NK-92 treated with Interleukin-12 subunit alpha and Interleukin-12 subunit beta, amount 100 ng/mL, for 24 hours (cell line): ENCODE measurements at places on chromosomes 13 and 19.

- no peak for DNase-seq
These were observed 366.9 kb downstream of the KLF12 start for GRCh38 chr13:73767191-73767741.

DNA sequence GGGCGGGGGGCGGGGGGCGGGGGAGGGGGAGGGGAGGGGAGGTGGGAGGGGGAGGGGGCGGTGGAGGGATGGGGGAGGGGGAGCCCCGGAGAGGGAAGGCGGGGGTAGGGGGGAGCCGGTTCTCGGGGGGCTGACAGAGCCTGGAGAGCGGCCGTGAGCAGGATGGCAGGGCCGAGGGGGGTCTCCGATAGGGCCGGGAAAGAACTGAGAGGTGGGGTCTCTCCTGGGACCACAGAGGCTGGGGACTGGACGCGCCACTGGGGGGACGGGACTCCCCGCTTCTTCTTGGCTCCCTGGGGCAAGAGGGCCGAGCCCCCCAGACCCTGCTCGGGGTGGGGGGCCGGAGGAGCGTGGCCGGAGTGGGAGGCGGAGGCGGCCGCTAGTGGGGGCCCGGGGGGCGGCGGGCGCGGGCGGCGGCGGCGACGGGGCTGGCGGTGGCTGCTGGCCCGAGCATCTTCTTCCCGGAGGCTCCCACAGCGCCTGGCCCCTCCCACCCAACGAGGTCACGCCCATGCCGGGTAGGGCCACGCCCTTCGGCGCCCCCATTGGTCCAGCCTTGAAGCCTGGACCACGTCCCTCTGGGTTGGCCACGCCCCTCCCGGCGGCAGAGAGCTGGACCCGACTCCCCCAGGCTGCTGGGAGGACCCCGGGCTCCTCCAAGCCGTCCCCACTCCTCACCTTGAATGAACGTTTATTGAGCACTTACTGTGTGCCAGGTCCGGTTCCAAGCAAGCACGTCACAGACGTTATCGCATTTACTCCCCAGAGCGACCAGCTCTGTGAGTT is at the start of gene NOVA2:
Gene NOVA2 (minus strand): TSS at position 313 of the 786 bp plus-strand sequence. CDS start 514 bp downstream, outside the sequence.
- DNase-seq = no peak

DNA sequence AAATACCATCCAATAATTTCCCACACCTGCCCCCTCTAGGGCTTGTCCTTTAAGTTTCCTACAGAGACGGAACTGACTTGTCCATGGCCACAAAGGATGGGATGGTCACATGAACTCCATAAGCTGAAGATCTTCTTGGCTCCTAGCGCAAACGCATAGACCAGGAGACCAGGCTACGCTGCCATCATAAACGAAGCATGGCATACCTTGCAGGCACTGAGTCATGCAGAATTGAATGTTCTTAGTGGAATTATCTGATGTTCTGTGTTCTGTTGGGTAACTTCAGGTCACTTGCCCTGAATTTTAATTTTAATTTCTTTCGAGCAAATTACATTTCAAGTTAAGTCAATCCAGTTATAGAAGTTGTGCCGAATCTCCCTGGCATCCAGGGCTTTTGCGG is 96.4 kb upstream of the STARD13 start:
- DNase-seq = no peak

DNA sequence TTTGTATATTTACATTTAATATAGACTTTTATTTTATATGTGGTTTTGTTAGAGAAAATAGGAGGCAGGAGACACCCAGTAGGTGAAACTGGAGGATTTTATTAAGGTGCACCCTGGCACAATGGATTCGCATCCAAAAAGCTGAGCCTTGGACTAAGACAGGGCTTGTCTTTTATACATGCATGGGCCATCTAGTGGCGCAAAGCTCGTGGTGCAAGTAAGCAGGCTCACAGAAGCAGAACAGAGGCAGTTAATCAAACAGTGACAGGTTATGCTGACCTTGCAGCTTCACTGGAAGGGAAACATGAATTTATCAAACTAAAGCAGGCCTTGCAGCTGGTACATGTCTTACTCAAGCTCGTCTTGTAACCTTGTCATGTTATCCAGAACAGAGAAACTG is 58.8 kb upstream of the ZNF681 start:
- DNase-seq = no peak

- DNase-seq = no peak
These were observed 1594.9 kb downstream of the UQCRFS1 start for GRCh38 chr19:27618006-27618405.

DNA sequence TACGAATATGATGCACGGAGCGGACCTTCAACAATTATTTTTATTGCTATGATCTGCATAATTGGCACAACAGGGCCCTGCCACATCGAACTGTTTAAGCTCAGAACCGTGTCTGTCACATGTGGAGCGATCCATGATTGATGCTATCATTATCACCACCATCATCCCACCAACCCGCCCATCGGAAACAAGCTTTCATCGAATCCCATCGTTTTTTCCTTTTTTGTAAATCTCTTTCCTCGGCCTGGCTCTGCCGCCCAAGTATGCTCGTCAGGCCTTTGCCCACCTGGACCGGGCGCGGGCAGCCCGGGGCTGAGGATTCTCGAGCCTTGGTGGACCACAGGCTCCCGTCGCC is 533 bp upstream of the DCAF15 start:
- no peak for DNase-seq

- DNase-seq = no peak
These were observed 870.3 kb upstream of the MIR17HG start for GRCh38 chr13:90477216-90477615.

DNA sequence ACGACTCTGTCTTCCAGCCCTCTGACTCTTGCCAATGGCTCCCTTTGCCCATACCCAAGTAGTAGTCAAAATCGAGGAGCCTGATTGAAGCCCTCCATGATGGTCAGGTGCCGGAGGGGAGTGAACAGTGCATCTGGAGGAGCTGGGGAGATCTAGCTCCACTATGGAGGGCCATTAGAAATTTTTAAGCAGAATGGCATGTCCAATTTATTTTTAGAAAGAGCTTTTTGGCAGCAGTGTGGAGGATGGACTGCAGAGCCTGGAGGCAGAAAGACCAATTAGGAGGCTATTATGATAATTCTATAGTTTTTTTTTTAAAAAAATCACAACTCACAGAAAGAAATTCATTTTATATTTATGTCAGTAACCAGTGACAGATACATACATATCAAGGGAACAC is 92.7 kb upstream of the SLC7A1 start:
- DNase-seq = no peak

- DNase-seq = no peak
These were observed 731.5 kb downstream of the SLITRK1 start for GRCh38 chr13:83150616-83151307.

- DNase-seq = no peak
These were observed 3.0 kb upstream of the CEACAM1 start for GRCh38 chr19:42531313-42531712.

- no peak for DNase-seq
These were observed 60.8 kb downstream of the SOX1 start for GRCh38 chr13:112127564-112128330.

DNA sequence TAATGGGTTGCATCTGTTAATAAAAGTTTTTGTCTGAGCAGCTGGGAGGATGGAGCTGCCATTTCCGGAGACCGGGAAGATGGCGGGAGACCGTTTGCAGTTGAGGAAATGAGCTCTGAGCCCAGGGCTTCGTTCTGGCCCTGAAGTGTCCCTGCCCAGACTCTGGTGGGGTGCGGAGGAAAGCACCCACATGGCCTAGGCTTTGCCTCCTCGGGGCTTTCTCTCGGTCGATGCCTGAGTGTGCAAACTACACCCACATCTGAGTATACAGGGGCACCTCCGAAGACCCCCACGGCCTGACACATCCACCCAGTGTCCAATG is 15.6 kb upstream of the NANOS3 start:
- no peak for DNase-seq

DNA sequence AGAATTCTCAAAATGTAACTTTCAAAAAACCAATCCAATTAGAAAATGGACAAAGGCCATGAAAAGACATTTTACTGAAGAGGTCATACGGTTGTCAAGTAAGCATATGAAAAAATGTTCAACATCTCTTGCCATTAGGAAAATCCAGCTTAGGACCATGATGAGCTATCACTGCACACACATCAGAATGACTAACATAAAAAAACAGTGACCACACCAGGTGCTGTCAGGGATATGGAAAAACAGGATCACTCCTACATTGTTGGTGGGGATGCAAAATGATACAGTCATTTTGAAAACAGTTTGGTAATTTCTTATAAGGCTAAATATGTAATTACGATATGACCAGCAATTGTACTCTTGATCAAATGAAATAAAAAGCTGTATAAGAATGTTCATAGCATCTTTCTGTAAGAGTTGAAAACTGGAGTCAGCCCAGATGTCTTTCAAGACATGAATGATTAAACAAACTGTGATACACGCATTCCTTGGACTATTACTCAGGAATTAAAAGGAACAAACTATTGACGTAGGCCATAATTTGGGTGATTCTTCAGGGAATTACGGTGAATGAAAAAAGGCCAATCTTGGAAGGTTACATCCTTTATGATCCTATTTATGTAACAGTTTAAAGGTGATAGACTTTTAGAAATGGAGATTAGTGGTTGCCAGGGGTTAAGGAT is 26.9 kb upstream of the RCBTB2 start:
- no peak for DNase-seq

- DNase-seq = no peak
These were observed 518.3 kb downstream of the GPC6 start for GRCh38 chr13:93744886-93745285.

GRCh38 chr19:51549533-51550324 is 18.3 kb upstream of the SIGLEC6 start:
- peak; percentile 58 for DNase-seq

- no peak for DNase-seq
These were observed 981.5 kb downstream of the DIAPH3 start for GRCh38 chr13:59182241-59182640.

- no peak for DNase-seq
These were observed 254.3 kb upstream of the PRR20A start for GRCh38 chr13:56886398-56886797.

DNA sequence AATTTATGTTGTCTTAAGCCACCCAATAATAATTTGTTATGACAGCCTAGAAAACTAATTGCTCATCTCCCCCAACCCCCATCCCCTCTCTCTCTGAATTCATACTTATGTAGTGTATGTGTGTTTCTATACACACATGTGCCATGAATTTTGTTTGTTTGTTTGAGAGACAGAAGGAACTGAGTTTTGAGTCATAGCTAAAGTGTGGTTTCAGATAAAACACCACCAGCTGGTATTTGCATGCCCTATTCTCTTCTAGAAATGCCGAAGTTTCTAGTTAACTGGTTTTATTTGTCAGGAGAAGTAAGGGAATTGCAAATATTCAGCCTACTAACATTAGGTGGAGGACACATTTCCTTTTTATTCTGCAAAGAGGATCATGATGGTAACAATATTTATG is 17.4 kb upstream of the LILRA2 start:
- no peak for DNase-seq

DNA sequence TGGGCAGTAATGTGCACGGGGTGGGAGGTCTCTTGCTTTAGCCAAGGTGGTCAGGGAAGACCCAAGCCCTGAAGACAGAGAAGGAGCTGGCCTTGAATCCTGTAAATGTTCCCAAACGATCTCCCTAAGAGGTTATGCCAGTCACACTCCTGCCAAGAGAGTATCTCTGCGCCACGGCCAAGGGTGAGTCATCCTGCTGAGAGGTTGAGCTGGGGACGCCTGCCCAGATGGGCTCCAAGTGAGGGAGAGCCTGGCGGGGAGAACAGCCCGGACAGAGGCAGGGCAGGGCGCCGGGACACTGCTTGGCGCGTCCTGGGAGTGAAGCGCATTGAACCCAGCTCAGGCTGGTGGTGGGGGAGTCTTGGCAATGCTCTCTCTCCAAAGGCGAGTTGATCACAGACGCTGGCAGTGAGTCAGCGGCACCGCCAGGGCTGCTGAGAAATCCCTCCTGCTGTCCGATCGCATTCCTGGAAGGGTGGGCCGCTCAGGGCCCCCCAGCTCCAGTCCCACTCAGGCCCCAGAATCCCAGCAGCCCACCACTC is 16.4 kb downstream of the SULT2B1 start:
- no peak for DNase-seq

DNA sequence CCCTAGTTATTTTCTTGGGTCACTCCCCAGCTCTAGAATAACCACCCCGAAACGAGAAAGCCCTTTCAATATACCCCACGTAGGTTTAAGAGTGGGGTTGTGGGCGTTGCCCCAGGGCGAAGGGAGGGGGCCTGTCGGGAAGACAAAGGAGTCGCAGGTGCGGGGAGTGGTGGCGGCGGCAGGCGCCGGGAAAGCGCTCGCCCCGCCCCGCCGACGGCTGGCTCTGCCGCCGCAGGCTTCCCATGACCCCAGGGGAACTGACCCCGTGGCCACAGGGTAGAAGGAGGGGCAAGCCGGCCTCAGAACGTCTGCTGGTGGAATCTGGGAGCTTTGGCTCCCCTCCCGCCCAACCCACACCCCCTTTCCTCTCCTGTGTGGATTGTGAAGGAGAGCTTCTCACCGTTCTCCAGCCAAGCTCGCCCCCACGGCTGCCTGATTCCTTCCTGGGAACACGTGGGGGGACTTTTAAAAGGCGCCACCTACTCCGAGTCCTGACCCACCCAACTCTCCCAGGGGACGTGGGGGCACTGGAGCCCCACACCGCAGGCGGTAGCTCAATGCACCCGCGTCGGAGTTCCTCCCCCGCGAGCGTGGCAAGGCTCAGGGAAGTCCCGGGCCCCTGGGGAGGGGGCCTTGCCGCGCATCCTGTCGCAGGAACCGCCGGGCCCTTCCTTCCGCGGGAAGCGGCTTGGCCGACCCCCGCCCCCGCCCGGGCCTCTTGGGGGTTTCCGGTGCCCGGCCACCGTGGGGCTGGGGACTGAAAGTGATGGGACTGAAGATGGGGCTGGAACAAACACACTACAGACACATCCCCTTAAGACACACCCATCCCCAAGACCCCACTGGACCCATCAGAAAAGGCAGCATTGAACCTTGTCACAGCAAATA is 5.5 kb downstream of the IER2 start:
- peak; percentile 79 for DNase-seq

GRCh38 chr19:42153672-42154433 is 21.6 kb upstream of the POU2F2 start:
- no peak for DNase-seq

DNA sequence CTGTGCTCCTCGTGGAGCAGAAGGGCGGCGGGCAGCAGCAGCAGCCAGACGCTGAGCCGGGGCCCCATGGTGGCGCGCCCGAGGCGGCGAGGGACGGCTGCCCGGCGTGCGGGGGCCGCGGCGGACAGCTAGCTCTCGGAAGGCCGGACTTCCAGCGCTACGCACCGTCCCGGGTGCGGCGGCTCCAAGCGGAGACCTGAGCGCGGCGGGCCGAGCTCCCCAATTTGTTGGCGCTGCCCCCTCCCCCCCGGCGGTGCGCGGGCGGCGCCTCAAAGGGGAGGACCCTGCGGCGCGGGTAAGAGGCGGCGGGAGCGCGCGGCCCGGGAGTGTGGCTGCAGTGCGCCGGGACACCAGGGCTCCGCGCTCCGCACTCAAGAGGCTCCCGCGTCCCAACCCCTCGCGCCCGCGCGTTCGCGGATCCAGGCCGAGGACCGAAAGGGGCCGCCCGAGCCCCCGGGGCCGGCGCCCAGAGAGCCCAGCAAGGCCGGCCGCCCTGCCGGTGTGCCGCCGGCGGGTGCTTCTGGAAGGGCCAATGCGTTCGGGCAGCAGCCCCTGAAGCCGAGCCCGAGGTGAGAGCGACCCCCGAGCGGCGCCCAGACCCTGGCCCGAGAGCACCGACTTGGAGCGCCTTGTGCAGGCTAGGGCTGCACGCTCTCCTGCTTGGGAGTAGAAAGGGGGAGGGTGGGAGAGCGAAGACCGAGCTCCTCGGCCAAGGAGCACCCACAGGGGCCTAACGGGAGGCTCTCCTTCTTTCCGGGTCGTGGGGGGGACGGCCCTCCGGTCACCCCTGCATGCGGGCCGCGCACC is at the start of the genes COL4A1 and COL4A2:
Gene COL4A1 (minus strand): TSS at position 198 of the 807 bp plus-strand sequence. CDS start 130 bp downstream, at position 68.
Gene COL4A2 (plus strand): TSS at position 325 of the 807 bp plus-strand sequence. CDS start 620 bp downstream, outside the sequence.
- DNase-seq = no peak

- DNase-seq = no peak
These were observed 107.7 kb upstream of the UQCRFS1 start for GRCh38 chr19:29320618-29321017.

- no peak for DNase-seq
These were observed 6.0 kb downstream of the KANK2 start for GRCh38 chr19:11191273-11191755.
